ENCODE measurements at places on chromosomes 5 and 9. TPM values are rescaled to one million over a fixed set of nuclear protein-coding genes. Genes with fewer than 3 reads are reported as not detected.

DNA sequence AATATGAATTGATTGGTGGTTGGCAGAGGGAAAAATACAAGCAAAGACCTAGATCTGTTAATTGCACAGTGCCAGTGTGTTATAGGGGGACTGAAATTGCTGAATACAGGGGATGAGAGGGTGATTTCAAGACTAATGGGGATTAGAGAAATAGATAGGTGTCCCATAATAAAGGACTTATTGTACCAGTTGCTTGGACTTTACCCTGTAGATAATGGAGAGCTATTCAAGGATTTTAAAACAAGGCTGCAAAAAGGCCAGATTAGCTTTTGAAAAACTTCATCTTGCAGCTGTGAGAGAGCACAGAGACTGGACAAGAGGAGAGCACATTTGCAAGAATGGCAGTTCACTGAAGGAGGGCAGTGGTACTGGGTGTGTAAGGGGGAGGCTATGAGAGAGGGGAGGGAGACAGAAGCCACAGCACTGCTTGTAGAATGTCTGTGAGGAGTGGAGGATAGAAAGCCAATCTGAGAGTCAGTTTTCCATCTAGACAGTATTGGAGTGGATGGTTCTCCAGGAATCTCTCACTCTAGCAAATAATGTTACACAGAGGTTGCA lies 28.8 kb upstream of the SCAMP1 start:
- DNase-seq = no peak

DNA sequence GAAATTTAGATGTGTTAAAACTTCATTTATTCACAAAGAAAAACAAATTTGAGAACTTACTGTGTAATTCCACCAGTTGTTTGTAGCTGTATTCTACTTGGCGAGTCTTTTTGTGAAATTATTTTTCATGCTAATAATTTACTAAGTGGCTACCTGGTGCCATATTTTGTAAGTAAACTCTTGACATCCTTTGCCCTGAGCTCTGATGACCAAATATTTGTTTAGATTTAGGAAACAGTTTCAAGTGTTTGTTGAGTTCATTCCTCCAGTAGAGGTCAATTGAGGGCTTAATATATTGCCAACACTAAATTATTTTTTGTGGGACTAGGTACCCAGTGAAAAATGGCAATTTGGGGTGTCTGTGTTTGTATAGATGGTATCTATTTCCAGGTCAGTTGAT lies 3.7 kb downstream of the CNTLN start:
- no peak for DNase-seq

DNA sequence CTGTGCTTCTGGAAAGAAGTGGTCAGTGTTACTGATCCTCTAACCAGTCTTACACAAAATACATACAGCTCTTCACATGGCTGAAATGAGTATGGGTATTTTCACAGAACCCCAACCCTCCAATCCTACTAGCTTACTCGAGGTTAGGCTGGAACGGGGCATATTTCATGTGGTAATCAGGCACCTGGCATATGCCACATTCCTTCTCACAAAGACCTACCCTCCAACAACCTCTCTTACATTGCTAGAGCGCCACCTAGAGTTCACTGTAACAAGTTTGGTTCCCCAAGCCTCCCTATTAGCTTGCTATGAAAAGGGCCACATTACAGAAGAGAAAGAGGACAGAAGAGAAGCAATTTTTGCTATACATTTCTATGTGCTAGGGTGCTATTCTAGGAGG lies 597.3 kb downstream of the PRELID2 start:
- DNase-seq = no peak

Gene CCDC127
- 2.6 TPM for total RNA-seq

- no peak for DNase-seq
Observed at GRCh38 chr5:171969288-171969880, 37.1 kb downstream of the FBXW11 start.

Gene NUP214
- 75.8 TPM for total RNA-seq

DNA sequence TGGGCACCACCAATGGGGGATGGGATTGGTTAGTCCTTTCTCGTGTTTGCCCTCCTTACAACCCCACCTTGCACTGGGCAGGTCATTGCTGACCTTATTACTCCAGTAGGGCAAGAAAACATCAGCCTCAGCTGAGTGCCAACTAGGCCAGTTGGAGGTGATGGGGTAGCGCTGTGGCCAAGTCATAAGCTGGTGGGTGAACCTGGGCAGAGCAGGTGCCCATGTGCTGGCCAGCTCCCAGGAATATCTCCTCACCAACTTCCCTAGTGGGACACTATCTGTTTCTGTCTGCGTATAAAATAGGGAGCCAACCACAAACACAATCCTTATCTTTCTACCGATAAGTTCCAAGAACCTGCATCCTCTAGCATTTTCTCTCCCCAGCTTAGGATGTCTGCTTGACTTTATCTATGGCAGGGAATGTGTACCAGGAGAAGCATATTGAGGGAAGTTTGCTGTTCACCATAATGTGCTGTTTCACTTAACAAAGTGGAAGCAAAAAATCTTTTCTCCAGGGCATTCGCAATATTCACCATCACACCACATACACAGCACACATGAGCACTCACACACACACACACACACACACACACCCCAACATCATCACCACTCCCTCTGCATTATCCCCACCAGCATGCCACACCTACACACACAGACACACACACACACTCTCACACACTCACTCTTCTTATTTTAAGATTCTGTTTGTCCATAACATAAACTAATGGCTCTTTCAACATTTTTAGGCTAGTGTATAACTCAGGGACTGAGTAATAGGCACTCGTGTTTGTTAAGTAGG lies 390.0 kb downstream of the ENC1 start:
- DNase-seq = peak; percentile 27

DNA sequence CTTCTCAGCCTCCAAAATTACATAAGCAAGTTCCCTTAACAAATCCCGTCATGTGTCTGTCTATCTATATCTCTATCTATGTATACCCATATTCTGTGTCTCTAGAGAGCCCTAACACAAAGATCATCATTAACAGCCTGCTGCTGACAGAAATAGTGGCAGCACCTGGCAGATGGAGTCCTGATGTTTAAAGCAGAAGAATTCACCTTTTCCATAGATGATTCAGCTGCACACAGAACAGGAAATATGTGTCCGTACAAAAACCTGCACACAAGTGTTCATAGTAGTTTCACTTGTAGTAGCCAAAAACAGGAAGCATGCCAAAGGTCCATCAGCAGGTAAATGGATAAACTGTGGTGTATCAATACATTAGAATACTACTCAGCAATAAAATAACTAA lies 45.0 kb upstream of the ACO1 start:
- no peak for DNase-seq

- DNase-seq = no peak
Observed at GRCh38 chr9:129365196-129365595, 187.1 kb upstream of the IER5L start.

Gene THBS4
- total RNA-seq = 4.7 TPM

Gene EMB
- total RNA-seq = 10.4 TPM

GRCh38 chr9:116817762-116818161 lies 130.7 kb downstream of the TRIM32 start:
- no peak for DNase-seq

GRCh38 chr9:6924988-6925563 lies 167.3 kb downstream of the KDM4C start:
- no peak for DNase-seq

Gene C5orf47
- total RNA-seq = not detected

GRCh38 chr9:95048225-95049087 lies 269.1 kb downstream of the FANCC start:
- DNase-seq = peak; percentile 70

DNA sequence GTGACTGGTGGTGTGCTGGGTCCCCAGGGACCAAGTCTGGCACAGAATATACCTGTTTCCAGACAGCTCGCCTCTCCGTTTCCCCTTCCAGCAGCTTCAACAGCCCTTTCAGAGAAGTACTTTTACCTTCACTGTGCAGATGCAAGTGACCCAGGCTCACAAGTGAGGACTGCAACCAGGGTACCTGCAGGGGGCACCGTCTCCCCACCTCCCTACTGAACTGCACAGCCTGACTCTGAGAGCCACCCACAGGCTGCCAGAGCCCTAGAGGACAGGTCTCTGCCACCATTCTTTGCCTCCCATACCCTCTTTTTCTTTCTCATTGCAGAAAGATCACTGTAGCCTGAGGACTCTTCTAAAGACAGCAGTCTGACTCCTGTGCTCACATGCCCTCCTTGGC lies 15.4 kb downstream of the IL9 start:
- DNase-seq = no peak

Measured in uterus (tissue), 4 donors.